ENCODE measurements at places on chromosomes 16 and 17. TPM values are rescaled to one million over a fixed set of nuclear protein-coding genes. Genes with fewer than 3 reads are reported as not detected.

Gene TRIM72
- not detected for total RNA-seq

Gene ABCA10
- 2.9 TPM for total RNA-seq

Gene PRSS36
- total RNA-seq = 0.91 TPM

Gene KRTAP9-8
- total RNA-seq = not detected

Gene SBK1
- not detected for total RNA-seq

Gene UTS2R
- total RNA-seq = not detected

Gene BLTP2
- 156 TPM for total RNA-seq

Gene TM4SF5
- total RNA-seq = not detected

Gene NLRC5
- 20.6 TPM for total RNA-seq

All from articular chondrocyte of knee joint (primary cell).